ENCODE measurements at places on chromosomes 1 and 21.

DNA sequence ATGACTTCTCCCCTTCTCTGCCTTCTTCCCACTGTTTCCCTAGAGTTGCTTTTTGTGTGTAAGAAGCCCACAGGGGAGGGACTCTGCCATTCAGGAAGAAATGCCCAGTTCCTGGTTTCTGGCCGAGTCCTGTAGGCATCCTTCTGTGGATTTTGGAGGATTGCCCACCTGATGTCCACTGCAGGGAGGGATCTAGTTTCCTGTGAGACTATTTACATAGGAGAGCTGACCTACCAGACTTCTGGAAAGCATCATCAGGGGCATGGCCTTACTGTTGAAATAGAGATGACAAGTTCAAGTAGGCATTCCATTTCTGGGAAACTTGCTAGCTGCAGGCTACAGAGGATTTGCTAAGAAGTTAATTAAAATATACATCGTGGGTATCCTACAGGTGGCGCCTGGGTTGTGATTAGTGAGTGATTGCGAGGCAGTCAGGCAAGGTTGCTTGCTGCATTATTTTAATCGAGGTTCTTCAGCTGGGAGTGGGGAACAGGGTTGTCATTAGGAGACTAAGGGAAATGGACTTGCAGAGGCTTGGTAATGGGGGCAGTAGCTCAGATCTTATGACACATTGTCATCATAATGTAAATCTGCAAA, 148.7 kb downstream of the HHAT start:
- DNase-seq = peak; percentile 63

DNA sequence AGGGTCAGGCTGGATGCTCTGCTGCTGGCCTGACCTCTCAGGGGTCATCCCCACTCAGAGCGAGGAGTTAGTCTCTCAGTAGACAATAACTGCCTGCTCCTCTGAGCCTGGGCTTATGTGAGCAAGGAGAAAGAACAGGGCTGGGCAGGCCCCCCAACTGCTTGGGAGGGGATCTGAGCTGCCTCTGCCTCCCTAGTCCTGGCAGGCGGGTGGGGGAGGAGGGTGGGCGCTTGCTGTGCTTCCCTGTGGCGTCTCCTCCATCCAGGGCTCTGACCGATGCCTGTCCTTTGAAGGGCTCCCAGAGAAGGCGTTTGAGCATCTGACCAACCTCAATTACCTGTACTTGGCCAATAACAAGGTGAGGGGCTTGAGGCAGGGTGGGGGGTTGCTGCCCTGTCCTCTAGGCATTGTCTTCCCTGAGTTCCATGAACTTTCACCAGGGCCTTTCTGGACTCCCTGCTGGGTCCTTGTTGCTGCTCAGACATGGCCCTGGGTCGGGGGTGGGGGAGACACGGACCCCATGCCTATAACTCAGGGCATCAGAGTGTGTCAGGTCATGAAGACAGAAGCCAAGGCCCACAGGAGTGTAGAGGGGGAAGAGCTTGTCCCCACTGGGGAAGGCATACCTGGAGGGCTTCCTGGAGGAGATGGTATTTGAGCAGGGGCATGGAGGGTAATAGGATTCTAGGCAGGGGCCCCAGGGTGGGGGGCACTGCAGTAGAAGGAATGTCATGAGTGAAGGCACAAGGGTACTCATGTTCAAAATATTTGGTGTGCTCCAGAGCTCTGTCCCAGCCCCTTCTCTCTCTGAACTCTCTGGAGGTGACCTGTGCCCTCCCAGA, 12.5 kb downstream of the PODN start:
- DNase-seq = no peak

DNA sequence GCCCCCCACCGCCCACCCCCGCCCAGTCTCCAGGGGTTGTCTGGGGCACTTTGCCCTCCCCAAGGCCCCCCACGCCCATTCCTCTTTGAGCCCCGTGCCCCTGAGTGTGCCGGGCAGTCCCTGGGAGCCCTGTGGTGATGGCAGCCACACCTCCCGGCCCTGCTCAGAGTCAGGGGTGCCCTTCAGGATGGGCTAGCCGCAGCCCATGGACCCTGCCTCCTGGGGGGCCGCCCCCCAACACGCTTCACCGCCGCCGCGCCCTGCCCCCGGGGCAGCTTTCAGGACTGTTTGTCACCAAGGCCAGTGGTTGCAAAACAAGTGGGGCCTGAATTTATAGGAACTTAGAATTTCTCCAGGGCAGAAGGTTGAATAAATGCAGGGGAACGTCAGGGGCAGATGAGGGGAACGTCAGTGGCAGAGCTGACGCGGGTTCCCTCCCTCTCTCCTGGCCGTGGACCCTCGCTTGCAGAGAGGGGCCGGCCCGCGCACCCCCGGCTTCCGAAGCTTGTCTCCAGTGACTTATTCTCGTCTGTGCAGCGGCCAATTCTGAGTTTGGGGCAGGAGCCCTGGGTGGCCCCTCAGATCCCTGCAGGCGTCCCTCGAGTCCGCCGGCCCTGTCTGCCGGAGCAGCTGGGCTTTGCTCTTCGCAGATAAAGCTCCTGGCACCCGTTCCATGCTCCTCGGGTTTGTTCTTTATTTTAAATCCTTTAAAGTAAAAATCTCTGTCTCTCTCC, 41.2 kb upstream of the ADARB1 start:
- DNase-seq = no peak

- DNase-seq = no peak
Observed at GRCh38 chr1:81554108-81554507, 246.6 kb upstream of the ADGRL2 start.

- no peak for DNase-seq
Observed at GRCh38 chr1:89339039-89339438, 24.8 kb upstream of the GBP6 start.

DNA sequence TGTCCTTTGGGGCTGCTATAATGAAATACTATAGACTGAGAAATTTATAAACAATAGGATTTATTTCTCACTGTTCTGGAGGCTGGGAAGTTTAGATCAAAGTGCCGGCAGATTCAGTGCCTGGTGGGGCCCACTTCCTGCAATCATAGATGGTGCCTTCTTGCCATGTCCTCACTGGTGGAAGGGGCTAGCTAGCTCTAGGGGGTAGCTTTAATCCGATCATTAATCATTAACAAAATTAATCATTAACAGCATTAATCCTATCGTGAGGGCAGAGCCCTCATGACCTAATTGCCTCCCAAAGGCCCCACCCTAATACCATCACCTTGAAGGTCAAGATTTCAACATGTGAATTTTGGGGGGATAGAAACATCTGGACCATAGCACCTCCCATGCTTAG, 124.3 kb downstream of the TRABD2B start:
- peak; percentile 47 for DNase-seq

- DNase-seq = no peak
Observed at GRCh38 chr1:163213626-163214025, 10.9 kb upstream of the RGS5 start.

- no peak for DNase-seq
Observed at GRCh38 chr1:90106311-90106710, 111.4 kb downstream of the ZNF326 start.

DNA sequence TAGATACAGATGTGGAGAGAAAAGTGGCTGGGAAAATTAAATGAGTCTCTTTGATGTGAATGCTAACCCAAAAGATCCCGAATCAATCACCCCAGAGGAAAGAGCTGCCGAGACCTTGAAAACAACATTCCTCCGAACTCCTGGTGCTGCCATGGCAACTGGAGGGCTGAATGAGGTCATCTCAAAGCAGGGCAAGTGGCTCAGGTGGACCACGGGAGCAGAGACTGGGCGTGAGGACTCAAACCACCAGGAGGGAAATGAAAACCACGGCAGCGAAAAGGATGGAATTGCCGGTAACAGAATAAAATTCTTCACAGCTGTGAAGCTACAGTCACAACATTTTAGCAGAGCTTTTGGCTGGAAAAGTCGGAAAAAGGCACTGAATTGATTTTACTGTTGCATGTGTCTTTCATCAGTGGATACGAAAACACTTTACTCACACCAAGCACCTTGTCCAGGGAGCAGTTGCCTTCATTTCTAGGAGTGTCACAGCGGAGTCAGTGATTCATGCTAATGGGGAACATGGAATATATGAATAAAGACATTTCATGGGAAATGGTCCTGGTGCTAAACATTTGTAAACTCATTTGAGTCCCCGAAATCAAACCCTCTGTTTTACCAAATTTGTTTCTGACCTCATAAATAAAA, 23.2 kb upstream of the BECN2 start:
- no peak for DNase-seq

DNA sequence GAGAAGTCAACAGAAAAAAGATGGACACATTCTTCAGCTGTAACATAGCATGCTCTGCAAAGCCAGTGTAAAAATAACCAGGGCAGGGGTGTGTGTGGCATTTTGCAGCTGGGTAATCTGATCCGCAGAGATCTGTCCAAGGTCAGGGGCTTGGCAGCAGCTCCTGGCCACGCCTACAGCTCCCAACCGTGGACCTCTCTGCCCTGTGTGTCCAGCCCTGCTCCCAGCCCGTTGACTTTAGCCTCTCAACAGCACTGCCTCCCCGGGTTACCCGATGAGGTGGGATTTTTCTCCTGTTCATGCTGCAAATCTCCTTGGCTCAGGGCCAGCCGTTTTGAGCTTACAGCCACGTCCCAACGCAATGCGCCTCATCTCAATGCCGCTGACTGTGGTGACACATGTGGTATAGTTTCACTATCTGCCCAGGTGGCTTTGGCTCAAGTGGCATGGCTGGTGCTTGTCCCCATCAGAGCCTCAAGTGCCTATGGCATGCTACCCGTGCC, 68.1 kb downstream of the VWA5B1 start:
- peak; percentile 88 for DNase-seq

DNA sequence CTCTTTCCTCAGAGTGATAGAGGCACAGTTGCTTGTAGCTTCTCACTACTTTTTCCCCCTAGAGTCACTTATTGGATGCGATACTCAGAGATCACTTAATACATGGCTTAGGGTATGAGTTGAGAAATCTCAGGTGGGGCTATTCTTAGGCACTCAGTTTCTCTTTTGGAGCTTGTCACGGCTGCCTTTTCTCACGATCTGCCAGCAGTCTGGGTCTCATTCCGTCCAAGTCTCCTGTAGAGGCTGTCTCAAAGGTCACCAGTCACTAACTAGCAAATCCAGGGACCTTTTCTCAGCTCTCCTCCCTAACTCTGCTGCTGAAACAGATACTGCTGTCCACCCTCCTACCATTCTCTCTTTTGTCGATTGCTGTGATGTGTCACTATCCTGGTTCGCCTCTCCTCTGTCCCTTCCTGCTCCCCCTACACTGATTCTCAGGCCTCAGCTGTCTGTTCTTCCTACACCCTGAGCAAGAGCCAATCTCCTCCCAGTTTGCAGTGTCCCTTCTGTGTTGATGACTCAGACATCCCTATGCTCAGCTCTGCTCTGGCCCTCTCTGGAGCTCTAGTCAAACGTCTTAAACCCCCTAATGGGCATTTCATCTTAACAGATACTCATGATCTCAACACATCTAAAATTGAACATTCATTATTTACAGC, 12.4 kb downstream of the ATP1A2 start:
- no peak for DNase-seq

- peak; percentile 51 for DNase-seq
Observed at GRCh38 chr1:47232187-47232874, at the start of gene TAL1. TAL1 (minus strand) TSS chr1:47232225; CDS start chr1:47225888, 6,337 bp downstream.

DNA sequence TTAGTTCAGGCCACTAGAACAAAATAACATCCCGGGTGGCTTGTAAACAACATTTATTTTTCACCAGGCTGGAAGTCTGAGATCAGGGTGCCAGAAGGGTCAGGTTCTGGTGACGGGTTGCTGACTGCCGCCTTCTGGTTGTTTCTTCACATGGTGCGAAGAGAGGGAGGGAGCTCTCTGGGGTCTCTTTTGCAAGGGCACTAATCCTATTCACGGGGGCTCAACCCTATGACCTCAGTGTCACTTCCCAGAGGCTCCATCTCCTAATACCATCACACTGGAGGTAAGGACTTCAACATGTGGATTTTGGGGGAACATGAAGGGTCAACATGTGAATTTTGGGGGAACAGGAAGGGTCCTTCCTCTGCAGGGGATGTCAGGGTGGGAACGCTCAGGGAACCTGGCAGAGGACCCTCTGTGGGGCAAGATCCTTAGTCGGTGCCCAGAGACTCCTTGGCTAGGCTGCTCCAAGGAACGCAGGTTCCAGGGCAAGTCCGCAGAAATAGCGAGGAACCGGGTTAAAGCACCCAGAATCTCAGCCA, 8.7 kb upstream of the C2CD2 start:
- DNase-seq = no peak

GRCh38 chr1:23577056-23578004, 18.0 kb upstream of the ID3 start:
- no peak for DNase-seq

DNA sequence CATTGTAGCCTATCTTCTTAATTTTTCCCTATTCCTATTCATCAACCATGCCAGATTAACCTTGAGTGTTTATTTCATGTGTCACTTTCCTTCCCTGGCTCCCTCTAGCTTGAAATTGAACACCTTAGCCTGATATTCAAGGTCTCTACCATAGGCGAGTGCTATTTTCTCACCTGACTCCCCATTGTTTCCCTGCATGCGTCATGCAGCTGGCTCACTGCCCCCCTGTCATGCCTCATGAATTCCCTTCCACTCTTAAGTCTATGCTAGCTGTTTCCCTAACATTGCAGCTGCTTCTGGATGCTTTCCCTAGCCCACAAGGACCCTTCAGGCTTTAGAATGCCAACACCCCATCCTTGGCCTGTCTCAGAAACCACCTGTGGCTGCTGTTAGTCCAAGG, 56.7 kb upstream of the CD1D start:
- DNase-seq = no peak

- DNase-seq = no peak
Observed at GRCh38 chr1:28144203-28145135, 32.0 kb downstream of the PTAFR start.

GRCh38 chr1:116390195-116390594, 17.2 kb downstream of the ATP1A1 start:
- no peak for DNase-seq
